ENCODE measurements at places on chromosomes 13 and 19.

GRCh38 chr19:14107581-14108461, 9.7 kb downstream of the PRKACA start:
- DNase-seq, result no peak

- DNase-seq, result peak; percentile 79
Measured at GRCh38 chr13:29140277-29140676, 320.1 kb downstream of the MTUS2 start.

GRCh38 chr13:23254506-23254905, 73.7 kb downstream of the SGCG start:
- no peak for DNase-seq

DNA sequence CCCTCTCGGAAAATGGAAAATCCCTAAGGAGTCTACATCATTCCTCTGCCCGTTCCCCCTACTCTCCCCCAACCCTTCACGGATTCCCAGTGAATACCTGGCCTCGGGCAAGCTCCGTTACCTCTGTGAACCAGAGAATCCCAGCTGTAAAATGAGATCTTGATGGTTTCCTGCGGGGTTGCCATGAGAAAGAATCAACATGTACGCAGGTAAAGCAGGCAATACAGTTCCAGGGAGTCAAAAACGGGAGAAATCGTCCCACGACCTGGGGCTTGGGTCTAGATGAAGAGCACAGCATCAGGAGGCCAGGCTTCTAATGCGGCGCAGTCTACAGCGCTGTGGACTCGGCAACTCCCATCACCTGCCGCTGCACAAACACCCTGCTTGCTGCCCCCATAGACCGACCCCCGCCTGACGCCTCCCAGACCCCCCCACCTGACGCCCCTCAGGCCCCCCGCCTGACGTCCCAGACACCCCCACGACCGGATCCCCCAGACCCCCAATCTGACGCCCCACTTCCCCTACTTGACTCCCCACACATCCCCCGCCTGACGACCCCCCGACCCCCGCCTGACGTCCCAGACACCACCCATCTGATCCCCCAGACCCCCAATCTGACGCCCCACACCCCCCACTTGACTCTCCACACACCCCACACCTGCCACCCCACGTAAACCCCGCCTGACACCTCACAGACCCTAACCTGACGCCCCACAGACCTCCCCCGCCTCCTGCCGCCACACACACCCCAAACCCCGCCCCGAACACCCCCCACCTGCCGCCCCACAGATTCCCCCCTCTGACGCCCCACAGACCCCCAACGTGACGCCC, 680 bp downstream of the LIG4 start:
- DNase-seq, result no peak

- no peak for DNase-seq
Measured at GRCh38 chr13:40668335-40668734, 1.9 kb upstream of the FOXO1 start.

DNA sequence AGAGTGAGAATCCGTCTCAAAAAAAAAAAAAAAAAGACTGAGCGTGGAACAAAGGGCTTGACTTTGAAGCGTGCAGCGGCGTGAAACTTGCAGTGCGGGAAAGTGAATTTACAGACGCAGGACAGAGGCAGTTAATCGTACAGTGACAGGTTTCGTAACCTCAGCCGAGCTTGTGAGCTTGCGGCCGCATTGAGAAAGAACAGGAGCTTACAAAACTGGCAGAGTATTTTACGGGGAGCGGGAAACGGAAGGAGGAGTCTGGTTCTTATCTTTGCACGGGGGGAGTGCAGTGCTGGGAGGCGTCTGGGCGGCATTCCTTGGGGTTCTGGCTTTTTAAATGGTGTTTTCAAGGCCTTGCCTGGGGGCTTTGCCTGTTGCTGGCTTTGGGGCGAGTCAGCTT, 6.0 kb upstream of the BSG start:
- DNase-seq, result peak; percentile 76

DNA sequence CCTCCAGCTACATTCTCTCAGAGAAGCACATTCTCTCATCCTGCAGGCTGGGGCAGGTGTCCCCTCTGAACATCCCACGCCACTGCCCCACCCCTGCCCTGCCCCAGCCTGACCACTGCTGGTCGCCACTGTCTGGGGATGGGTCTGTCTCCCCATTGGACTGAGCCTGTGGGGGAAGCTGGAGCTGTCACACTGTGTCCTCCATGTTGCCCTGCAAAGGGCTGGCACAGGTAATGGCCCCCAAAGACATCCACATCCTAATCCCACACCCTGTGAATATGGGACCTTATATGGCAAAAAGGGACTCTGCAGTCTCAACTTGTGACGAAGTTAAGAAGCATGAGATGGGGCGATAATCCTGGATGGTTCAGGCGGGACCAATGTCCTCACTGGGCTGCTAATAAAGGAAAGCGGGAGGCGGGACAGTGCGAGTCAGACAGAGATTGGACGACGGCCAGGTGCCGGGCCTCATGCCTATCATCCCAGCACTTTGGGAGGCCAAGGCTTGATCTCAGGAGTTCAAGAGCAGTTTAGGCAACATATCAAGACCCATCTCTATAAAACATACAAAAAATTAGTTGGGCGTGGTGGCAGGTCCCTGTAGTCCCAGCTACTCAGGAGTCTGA, 9.1 kb downstream of the AP2S1 start:
- DNase-seq, result peak; percentile 82

GRCh38 chr19:32674153-32674930, 638 bp downstream of the ANKRD27 start:
- no peak for DNase-seq

- no peak for DNase-seq
Measured at GRCh38 chr19:43789029-43789428, 8.3 kb upstream of the KCNN4 start.

All from fibroblast of skin of abdomen (primary cell).